ENCODE measurements at places on chromosomes 16 and 17. TPM values are rescaled to one million over a fixed set of nuclear protein-coding genes. Genes with fewer than 3 reads are reported as not detected.

The ASB16 gene
- not detected for total RNA-seq

The TBC1D28 gene
- total RNA-seq = not detected

The CD79B gene
- 17.2 TPM for total RNA-seq

The TMC7 gene
- total RNA-seq = not detected

The SLC13A2 gene
- total RNA-seq = not detected

The MT1F gene
- total RNA-seq = 12.9 TPM

The RAB11FIP4 gene
- total RNA-seq = 47.4 TPM

The CRISPLD2 gene
- 0.89 TPM for total RNA-seq

DNA sequence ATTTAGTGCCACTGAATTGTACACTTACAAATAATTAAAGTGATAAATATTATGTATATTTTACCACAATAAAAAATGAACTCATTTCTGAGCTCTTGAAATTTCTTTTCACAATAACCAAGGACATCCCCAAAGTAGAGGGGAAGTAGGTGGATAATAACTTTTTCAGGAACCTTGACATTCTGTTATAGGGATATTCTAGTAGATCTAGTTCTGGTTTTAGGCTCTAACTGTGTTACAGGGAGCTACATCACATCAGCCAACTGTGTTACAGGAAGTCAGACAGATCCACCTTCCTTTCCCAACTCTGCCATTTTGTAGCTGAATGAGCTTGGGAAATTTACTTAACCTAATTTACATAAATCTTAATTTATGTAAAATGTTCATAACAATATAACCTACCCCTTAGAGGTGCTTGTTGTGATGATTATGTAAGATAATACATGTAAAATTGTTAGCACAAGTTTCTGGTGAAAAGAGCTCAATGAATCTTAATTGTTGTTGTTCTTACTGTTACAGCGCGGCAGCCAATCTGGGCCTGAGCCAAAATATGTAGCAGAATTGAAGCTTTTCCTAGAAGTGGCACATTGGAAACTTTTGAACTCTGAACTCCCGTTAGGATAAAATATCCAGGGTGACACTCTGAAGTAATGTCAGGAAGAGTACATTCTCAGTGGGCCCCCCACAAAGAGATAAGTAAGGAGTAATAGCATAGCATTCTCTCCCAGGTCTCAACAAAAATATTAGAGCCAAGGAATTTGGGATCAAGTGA lies 169.8 kb downstream of the AATF start:
- no peaks in the 10 kb centered on the region for H3K4me1 ChIP-seq
- H3K27ac ChIP-seq = no peak overlapping the region
- DNase-seq = no peak
- H3K27me3 ChIP-seq = no peaks in the 10 kb centered on the region
- peaks cover 4% of the 10 kb centered on the region for H3K36me3 ChIP-seq

DNA sequence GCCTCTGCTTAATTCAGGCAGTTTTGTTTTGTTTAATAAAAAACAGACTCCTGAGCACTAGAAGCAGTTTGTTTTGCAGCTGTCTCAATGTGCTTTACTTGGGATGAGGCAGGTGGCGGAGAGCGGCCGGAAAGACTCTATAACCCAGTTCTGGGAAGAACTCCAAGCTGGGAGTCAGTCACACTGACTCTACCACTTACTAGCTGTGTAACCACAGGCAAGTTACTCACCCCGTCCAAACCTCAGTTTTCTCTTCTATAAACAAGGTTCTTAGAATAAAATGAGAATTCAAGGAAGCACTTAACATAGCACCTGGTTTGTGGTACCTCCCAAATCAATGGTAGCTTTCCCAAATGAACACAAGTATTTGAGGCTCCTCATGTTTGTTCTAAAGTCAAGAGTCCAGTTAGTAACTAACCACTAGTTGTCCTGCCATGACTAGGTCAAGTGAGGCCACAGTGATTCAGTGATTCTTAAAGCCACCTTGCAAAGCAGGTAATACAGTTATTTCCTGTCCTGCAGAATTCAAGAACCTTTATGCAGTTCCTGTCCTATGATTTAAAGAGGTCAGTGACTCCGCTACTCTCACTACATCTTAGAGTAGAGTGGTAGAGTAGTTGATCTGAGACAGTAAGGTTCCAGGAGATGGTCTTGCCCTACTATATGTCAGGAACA lies 2.7 kb downstream of the TXNDC17 start:
- H3K4me1 ChIP-seq = peaks cover 46% of the 10 kb centered on the region
- H3K36me3 ChIP-seq = peaks cover 23% of the 10 kb centered on the region
- no peak for DNase-seq
- H3K4me3 ChIP-seq = no peak overlapping the region
- no peak overlapping the region for H3K27ac ChIP-seq
- H3K27me3 ChIP-seq = no peaks in the 10 kb centered on the region

DNA sequence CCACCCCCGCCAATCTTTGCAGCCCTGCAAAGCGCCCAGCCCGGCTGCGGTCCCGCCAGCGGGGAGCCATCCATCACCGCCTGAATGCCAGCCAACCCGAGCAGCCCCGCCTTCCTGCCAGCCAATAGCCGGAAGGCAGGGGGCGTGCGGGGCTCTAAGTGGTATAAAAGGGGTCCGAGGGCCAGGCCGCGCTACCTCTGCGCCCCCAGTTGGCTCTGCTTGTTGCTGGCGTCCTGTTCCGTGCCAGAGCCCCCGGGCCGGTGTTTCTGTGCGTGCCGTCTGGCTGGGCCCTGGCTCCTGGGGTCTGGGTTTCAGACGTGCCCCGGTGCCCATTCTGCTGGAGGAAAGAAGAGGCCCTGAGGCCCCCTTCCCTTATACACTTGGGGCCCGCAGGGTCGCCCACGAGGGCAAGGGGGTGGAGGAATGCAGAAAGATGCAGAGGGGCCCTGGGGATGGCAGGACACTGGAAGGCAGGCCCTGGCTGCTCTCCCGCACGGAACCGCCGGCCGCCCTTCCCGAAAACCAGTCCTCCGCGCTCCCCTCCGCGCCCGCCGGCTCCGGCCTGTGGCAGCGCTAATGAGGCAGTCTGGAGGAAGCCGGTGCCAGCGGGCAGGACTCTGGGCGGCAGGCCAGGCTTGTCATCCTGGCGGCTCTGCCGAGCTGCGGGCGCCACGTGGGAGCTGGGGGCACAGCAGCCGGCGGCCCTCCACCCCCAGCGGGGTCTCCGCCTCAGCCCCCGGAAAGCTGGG lies 14.0 kb downstream of the COPZ2 start:
- peaks cover 36% of the 10 kb centered on the region for H3K4me1 ChIP-seq
- no peaks in the 10 kb centered on the region for H3K27me3 ChIP-seq
- H3K4me3 ChIP-seq = peak overlapping the region; percentile 81
- peak; percentile 31 for DNase-seq
- peak overlapping the region; percentile 32 for H3K27ac ChIP-seq

GRCh38 chr16:72502594-72503005 lies 330.6 kb upstream of the PMFBP1 start:
- no peak overlapping the region for H3K4me3 ChIP-seq
- H3K4me1 ChIP-seq = no peaks in the 10 kb centered on the region
- H3K27me3 ChIP-seq = no peaks in the 10 kb centered on the region
- no peak overlapping the region for H3K27ac ChIP-seq

- H3K36me3 ChIP-seq = no peaks in the 10 kb centered on the region
- peaks cover 13% of the 10 kb centered on the region for H3K4me1 ChIP-seq
- H3K27ac ChIP-seq = no peak overlapping the region
- DNase-seq = no peak
Observed at GRCh38 chr16:12752159-12752558, 51.5 kb downstream of the CPPED1 start.

DNA sequence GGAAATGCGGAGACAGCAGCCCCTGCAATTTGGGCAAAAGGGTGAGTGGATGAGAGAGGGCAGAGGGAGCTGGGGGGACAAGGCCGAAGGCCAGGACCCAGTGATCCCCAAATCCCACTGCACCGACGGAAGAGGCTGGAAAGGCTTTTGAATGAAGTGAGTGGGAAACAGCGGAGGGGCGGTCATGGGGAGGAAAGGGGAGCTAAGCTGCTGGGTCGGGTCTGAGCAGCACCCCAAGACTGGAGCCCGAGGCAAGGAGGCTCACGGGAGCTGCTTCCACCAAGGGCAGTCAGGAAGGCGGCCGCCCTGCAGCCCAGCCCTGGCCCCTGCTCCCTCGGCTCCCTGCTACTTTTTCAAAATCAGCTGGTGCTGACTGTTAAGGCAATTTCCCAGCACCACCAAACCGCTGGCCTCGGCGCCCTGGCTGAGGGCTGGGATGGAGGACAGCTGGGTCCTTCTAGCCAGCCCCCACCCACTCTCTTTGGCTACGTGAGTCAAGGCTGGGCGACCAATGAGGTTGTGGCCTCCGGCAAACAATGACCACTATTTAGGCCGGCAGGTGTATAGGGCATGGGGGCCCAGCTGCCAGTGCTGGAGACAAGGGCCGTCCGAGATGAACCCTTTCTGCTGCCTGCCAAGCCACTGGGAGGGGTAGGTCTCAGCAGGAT lies 507 bp downstream of the SERPINF1 start:
- H3K27me3 ChIP-seq = no peaks in the 10 kb centered on the region
- peak overlapping the region; percentile 43 for H3K27ac ChIP-seq
- DNase-seq = no peak
- peaks cover 34% of the 10 kb centered on the region for H3K4me1 ChIP-seq
- H3K36me3 ChIP-seq = no peaks in the 10 kb centered on the region

- H3K4me1 ChIP-seq = peaks cover 14% of the 10 kb centered on the region
- H3K4me3 ChIP-seq = peak overlapping the region; percentile 58
- DNase-seq = no peak
- no peaks in the 10 kb centered on the region for H3K27me3 ChIP-seq
- H3K27ac ChIP-seq = peak overlapping the region; percentile 6
Observed at GRCh38 chr16:67013233-67013822, 15.6 kb upstream of the CBFB start.

- H3K27ac ChIP-seq = peak overlapping the region; percentile 65
- H3K27me3 ChIP-seq = no peaks in the 10 kb centered on the region
- H3K4me3 ChIP-seq = peak overlapping the region; percentile 75
- H3K36me3 ChIP-seq = no peaks in the 10 kb centered on the region
- peaks cover 46% of the 10 kb centered on the region for H3K4me1 ChIP-seq
Observed at GRCh38 chr17:17959520-17960361, 12.5 kb downstream of the TOM1L2 start.

DNA sequence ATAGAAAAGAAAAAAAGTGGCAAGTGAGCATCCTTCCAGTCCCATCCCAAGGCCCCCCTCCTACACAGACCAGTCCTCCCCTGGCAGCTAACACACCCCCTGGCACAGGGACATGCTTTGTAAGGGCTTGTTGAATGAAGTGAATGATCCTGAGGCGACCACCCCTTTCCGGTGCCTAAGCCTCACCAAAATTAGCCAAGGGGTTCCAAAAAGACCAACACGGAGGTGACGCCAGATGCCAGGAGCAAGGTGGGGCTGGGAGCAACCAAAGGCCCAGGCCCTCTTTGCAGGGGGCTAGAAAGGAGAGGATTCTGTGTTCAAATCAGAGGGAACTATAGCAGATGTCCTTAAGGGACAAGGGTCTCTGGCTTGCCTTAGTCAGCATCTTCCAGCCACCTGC lies 5.5 kb downstream of the KRT35 start:
- no peaks in the 10 kb centered on the region for H3K27me3 ChIP-seq
- no peak for DNase-seq
- no peaks in the 10 kb centered on the region for H3K36me3 ChIP-seq
- no peak overlapping the region for H3K4me3 ChIP-seq

GRCh38 chr16:76941113-76941512 lies 249.9 kb upstream of the MON1B start:
- H3K4me3 ChIP-seq = no peak overlapping the region
- H3K4me1 ChIP-seq = no peaks in the 10 kb centered on the region
- no peak for DNase-seq
- H3K27ac ChIP-seq = no peak overlapping the region

- H3K27me3 ChIP-seq = no peaks in the 10 kb centered on the region
- no peak overlapping the region for H3K27ac ChIP-seq
- H3K4me1 ChIP-seq = no peaks in the 10 kb centered on the region
- no peak for DNase-seq
Observed at GRCh38 chr17:46865100-46865499, 13.7 kb downstream of the WNT9B start.

- peaks cover 29% of the 10 kb centered on the region for H3K27me3 ChIP-seq
- DNase-seq = no peak
- H3K4me3 ChIP-seq = no peak overlapping the region
- H3K27ac ChIP-seq = no peak overlapping the region
Observed at GRCh38 chr16:164827-165538, 795 bp upstream of the HBM start.

All from CD4-positive, alpha-beta memory T cell (primary cell).